Renal cortex interstitium (tissue), 15 donors: ENCODE measurements at places on chromosomes 7 and 10.
A peak's percentile ranks its signal among the peaks of the same experiment; 100 is the strongest.

DNA sequence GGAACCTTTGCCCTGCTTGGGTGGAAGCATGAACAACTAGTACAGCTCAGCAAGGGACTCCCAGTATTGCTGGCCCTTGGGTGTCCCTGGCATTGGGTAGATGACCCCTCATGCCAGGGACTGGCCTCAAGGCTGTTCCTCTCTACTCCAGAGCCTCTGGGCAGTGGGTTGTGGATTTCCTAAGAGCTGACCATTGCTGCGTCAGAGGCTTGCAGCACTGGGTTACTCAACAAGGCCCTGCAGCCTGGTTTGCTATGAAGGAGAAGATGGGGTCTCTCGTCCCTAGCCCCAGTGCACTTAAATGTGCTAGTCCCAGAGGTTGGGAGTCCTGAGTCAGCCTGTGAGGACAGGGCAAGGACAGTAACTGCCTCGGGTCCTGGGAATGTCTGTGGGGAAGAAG is 2.5 kb downstream of the VSIR start:
- no peak for DNase-seq

- peak; percentile 13 for DNase-seq
These were observed 24.1 kb downstream of the ZNF92 start for GRCh38 chr7:65397730-65398142.

- no peak for DNase-seq
These were observed 72.8 kb downstream of the TSPAN12 start for GRCh38 chr7:120785095-120785494.

GRCh38 chr7:100466653-100467605 is 2.9 kb upstream of the SPACDR start:
- DNase-seq = no peak

- DNase-seq = no peak
These were observed 24.4 kb downstream of the GLI3 start for GRCh38 chr7:42212541-42213090.

DNA sequence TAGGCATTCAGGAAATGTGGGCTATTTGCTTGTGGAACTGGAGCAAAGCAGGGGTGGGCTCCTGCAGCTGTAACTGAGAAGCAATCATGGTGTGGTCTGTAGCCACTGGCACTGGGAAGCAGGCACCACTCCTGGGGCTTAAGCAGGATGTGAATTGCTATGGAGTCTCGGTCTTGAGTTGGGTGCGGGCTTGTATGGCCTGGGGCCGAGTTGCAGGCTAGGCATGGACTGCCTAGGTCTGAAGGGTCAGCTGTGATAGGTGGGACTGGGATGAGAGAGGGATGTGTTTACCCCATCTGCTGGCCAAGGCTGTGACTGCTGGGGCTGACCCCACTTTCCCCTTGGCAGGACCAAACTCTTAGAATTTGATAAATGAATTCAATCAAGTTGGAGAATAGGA is 43.0 kb downstream of the ADCY1 start:
- DNase-seq = no peak

DNA sequence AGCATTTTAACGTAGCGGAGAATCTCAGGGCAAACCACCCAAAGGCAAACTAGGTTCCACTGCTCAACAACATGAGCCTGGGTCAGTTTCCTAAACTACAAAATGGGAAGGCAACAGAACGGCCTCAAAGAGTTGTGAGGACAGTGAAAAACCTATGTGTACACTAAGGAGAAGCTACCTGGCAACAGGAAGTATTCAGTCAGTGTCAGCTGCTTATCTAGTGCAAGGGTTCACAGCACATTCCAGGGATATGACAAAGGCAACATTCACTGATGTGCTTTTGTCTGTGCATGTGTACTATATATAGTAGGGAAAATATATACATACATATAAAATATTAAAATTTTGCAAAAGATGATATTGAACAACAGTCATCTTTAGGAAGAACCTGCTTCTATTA is 17.2 kb downstream of the NUDCD3 start:
- no peak for DNase-seq

DNA sequence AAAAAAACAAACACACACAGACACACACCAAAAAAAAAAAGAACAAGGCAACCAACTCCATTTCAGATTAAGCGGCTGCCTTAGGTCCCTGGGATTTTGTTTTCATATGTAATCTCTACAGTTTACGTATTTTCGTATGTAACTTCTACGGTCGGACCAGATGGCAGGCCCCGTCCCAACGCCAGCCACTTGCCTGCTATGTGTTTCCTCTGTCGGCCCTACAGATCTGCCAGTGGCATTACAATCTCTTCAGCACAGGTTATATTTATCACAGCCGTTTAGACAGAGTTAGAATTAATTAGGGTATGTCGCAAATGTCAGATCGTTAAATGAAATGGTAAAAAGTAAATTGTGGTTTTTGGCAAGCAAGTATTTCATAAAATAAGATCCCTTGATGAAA is 99.3 kb downstream of the DNAJB6 start:
- DNase-seq = no peak

DNA sequence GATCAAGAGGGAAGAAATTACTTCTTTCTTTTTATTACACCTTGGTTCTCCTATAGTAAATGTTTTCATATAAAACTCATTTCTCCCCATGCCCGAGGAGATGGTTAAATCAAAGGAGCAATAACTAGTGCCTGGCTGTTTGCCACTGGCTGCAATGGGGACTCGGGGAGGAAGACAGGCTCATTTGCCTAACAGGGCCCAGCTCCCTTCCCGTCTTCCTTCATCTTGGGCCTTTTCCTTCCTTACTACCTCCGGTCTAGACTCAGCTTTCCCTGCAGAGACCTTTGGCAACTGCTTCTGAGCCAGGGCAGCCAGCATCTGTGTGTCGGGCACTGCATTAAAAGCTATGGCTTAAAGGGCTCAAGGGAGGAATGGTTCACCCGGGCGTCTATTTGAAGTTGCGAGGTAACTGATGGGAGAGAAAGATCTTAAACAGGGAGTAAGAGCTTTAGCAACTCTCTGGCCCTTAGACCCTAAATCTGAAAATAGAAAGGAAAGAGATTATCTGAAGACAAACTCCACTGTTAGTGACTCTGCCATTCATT is 63.5 kb downstream of the CALD1 start:
- DNase-seq = no peak
